ENCODE measurements at places on chromosomes 3 and 15.

- no peak for DNase-seq
Observed at GRCh38 chr15:79179597-79179996, 89.0 kb upstream of the RASGRF1 start.

DNA sequence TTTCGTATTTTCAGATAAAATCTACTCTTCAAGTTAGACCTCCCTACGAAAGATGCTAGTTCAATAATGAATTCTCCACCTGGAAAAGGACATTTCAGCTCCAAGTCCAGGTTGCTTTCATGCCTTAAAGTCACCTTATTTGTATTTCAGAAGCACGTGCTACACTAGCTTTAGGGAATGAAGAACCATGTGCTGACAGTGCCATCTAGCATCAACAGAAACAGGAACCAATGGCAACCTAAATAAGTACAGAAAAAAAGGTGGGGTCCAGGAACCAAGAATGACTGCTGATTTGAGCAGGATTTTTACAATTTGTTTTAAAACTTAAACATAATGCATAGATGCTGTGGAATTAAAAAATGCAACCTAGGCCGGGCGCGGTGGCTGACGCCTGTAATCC lies 77.6 kb upstream of the SNRPN start:
- DNase-seq: no peak

DNA sequence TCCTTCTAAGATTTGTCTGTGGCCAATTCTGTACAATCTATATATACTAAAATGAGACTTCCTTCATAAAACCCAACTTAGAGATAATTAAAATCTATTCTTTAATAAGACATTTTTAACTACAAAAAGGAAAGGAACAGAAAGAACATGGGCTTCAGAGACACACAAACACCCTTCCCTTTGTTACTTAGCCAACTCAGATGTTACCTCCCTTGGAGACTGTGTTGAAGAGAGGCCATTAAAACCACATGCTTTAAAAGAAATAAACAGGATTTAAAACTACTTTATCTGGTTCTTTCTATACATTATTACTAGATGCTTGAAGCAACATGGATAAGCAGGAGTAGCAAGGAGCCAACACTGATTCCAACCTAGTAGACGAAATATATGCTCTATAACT lies 42.0 kb downstream of the LRRFIP2 start:
- DNase-seq: no peak

DNA sequence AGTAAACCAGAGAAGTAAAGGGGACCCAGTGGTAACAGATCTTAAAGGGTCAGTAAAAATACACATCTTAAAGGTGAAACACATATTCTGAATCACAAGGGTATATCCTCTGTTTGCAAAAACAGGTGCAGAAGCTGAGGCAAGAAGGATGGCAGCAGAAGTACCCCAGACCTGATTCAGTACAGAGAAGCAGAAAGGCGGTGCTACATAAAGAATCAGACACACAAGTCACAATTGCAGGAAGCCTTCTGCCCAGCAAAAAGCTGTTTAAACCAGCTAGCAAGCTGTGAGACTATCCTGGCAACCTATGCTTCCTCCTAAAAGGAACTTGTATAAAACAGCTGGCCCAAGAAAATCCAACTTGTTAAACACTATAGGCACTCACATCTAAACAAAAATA lies 49.4 kb downstream of the ZNF280D start:
- no peak for DNase-seq

DNA sequence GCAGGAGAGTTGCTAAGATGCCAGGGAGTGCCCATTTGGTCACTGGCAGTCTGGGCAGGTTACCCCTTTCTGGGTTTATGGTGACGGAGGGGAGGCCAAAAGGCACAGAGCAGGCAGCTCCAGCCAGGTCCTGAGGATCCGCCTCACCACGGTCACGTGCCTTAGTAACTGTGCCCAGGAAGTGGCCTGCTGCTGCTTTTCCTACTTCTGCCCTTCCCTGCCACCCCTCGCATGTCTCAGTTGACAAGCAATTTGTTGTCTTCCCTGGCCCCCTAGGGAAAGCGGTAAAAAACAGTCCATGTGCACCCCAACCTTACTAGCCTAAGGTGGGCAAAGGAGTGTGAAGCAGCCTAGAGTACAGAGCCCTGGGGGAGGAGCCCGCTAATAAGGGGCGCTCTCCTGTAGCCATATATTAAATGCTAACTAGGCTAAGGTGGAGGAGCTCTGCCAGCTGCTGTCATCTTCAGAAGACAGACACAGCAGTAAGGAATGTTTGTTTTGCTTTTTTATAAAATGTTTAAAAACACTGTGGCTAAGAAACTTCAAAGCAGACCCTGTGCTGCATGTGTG lies 9.1 kb upstream of the LIPH start:
- DNase-seq: no peak

DNA sequence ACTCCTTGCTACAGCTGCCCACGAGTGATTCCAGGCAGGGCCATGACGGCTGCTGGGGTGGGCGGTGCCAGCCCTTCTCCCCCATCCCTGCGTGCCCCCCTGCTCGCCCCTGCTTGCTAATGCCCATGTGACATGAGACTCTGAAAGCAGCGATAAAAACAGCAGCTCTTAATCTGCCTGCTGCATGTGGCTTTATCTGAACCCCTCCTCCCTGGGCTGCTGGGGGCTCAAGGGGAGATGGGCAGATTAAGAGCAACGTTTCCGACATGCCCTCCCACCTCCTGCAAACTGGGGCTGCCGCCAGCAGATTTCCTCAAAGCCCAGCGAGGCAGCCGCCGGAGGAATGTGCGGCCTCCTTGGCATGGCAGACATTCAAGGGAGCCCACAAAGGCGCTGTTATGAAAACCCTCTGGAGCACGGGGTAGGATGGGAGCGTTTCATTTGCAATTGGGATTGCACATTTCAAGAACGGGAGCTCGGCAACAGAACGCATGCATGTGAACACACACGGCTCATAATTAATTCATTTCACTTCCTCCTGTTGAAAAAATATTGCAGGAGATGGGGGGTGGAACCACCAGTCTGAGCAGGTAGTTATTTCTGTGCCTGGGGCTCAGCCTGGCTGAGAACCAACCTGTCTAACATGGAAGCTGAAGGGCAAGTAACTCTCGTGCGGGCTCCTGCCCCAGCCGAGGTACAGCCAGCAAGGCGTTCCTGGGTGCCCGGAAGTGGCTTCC lies 504.2 kb upstream of the PROK2 start:
- DNase-seq: no peak

DNA sequence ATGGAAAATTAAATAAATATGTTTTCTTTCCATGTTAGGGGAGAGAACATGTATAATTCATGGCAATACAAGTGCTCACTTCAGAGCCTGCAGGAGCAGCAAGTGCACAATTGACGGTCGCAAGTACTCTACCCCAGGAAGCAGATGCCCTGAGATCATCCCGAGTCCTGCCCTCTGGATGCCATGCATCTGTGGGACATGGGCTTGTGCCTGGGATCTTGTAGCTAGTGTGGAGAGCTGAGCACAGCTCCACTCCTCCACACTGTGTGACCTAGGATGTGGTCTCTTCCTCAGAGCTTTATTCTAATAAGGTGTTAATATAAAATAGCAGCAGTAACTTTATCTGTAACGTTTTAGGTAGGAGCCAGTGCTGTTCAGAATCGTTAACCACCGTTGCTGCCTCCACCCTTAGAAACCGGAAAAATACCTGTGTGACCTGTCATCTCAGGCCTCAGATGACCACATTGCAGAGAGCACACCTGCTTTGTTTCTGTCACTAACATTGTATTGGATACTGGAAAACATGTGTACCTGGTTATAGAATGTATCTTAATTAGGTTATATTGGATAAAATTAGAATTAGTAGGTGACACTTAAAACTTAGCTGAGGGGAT lies 105.0 kb upstream of the GOLGA6L6 start:
- DNase-seq: no peak

GRCh38 chr3:87811953-87812352 lies 246.9 kb downstream of the CGGBP1 start:
- no peak for DNase-seq

- no peak for DNase-seq
Observed at GRCh38 chr3:85482213-85482490, 523.4 kb downstream of the CADM2 start.

All from activated naive CD4-positive, alpha-beta T cell treated with Interleukin-2 at 50 U/mL for 16 hours (primary cell).